NCI-H1048 (cell line): ENCODE measurements at places on chromosomes 12 and 14.

- no peak for DNase-seq
These were observed 92.6 kb downstream of the EMP1 start for GRCh38 chr12:13288937-13289652.

DNA sequence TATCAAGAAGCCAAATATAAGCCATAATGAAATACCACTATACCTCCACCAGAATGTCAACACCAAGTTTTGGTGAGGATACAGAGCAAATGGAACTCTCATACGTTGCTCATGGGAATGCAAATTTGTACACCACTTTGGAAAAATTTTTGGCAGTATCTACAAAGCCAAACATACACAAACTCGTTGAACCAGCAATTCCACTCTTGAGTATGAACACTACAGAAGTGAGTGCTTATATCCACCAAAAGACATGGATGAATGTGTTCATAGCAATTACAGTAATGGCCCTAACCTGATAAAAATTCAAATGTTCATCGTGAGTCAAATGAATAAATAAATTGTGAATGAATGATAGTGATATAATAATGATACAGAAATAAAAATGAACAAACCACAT lies 24.8 kb downstream of the C12orf71 start:
- peak; percentile 47 for DNase-seq

- no peak for DNase-seq
These were observed 15.5 kb upstream of the TCTN2 start for GRCh38 chr12:123655420-123655819.

- DNase-seq, result no peak
These were observed 59.1 kb downstream of the RASSF3 start for GRCh38 chr12:64669270-64669842.
